SW 1271 (cell line): ENCODE measurements at places on chromosomes 6 and 20.

DNA sequence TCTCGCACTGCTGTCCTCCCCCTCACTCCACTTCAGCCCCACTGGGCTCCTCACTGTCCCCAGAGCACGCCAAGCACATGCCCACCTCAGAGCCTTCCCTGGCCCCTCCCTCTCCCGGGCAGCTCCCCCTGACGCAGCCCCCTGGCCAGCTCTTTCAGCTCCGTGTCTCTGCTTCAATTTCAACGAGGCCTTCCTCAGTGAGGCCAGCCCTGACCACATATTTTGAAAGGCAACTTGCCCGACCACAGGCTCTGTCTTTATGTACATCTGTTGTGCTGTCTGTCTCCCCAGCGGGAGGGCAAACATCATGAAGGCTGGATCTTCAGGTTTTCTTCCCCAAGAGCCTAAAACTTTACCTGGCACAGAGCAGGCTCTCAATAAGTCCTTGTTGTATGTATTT, 44.6 kb downstream of the JPH2 start:
- no peak for DNase-seq

- no peak for DNase-seq
Measured at GRCh38 chr6:25014791-25015560, 79.2 kb upstream of the RIPOR2 start.

GRCh38 chr6:168123165-168123911, 44.3 kb upstream of the FRMD1 start:
- no peak for DNase-seq

DNA sequence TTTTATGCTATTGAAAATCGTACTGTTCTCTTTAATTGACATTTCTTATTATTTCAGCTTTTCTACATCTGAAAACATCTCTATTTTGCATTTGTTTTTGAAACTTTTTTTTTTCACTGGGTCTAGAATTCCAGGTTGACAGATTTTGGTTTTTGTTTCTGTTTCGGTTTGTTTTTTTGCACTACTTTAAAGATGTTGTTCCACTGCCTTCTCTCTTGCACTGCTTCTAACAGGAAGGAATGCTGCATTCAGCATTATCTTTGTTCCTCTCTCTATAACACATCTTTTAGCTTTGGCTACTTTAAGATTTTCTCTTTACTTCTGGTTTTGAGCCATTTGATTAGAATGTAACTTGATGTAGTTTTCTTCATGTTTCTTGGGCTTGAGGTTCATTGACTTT, 20.1 kb upstream of the SLC17A1 start:
- no peak for DNase-seq

DNA sequence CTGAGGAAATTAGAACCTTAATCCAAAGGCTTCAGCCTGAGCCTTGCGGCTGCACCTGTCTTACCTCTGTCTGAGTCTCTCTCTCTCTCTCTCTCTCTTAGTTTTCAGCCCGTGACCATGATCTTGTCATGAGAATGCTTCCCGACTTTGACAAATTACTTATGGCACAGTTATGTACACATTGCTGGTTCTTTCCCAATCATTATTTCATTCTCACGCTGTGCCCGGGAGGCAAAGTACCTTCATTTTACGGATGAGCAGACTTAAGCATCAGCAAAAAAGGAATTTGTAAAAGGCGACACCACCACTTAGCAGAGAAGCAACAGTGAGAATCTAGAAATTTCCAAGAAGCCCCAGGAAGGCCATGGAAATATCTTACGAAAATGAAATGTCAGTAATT, 54.6 kb downstream of the GMPR start:
- no peak for DNase-seq

GRCh38 chr6:12751694-12752325, 35.2 kb downstream of the PHACTR1 start:
- DNase-seq, result no peak

DNA sequence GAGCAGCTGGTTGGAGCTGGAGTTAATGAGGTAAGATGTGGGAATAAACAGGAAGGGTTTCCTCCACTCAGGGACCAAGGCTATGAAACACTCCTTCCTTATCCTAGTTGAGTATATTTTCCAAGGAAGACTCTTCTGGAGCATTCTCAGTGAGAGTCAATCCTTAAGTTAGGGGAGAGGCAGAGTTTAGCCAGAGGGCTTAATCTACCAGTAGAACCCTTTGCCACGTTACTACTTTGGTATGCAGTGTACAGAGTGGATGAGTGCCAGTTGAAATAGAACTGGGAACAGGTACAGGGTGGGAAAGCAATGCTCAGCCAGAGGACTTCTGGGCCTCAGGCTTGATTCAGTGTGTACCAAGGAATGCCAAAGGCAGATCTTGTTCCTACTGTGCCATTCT, 114.3 kb downstream of the UBE3D start:
- peak; percentile 22 for DNase-seq

- DNase-seq, result no peak
Measured at GRCh38 chr20:2421247-2421646, 40.5 kb downstream of the TGM6 start.

DNA sequence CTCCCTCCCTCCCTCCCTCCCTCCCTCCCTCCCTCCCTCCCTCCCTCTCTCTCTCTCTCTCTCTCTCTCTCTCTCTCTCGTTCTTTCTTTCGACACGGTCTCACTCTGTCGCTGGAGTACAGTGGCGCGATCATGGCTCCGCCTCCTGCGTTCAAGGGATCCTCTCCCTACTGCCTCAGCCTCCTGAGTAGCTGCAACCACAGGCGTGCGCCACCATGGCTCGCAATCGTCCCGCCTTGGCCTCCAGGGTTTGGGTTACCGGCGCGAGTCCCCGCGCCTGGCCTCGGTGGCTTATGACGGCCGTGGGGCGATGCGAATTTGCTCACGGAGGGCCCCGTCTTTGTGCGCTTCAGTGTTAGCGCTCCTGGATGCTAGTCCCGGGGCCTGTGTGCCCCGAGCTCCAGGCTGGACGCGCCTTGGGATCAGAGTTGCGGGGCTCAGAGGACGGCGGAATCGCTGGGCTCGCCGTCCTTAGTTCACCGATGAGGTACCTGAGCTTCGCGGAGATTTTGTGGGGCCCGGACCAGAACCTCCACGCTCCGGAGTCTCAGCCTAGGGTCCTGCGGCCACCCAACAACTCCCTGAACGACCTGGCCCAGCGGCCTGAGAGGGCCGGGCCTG, 45.2 kb downstream of the MCUR1 start:
- no peak for DNase-seq

DNA sequence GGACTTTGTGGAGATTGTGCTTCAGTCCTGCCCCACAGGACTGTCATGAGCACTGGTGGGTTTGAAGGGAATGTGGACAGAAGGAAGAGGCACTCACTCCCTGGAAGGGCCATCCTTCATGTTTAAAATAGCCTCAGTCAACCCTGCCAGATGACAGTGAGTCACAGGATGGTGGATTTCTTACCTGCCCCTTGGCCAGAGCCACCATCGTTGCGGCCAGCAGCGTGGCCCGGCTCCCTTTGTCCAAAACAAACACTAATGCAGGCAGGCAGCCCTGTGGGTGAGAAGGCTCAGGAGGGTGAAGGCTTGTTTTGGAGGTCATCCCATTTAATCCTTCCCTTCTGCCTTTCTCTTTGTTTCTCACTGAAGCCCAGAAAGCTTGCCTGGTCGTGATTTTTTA, 422.7 kb downstream of the CD83 start:
- no peak for DNase-seq

- DNase-seq, result no peak
Measured at GRCh38 chr6:90106449-90106848, 190.2 kb downstream of the BACH2 start.

- no peak for DNase-seq
Measured at GRCh38 chr6:91337967-91338366, 751.1 kb upstream of the MAP3K7 start.

DNA sequence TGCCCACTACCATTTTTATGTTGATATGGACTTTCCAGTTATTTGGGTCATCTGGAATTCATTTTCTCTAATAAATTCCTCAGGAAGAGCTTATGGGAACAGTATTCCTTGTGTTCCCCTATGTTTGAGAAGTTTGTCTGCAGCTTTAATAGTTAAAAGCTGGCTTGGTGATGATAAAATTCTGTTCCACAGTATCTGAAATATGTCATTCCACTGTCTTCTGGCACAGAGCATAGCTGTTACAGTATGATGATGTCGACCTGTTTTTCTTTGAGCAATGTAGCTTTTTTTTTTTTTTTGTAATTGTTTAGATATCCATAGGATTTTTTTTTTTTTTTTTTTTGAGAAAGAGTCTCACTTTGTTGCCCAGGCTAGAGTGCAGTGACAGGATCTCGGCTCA, 43.2 kb downstream of the NCOA3 start:
- DNase-seq, result no peak

DNA sequence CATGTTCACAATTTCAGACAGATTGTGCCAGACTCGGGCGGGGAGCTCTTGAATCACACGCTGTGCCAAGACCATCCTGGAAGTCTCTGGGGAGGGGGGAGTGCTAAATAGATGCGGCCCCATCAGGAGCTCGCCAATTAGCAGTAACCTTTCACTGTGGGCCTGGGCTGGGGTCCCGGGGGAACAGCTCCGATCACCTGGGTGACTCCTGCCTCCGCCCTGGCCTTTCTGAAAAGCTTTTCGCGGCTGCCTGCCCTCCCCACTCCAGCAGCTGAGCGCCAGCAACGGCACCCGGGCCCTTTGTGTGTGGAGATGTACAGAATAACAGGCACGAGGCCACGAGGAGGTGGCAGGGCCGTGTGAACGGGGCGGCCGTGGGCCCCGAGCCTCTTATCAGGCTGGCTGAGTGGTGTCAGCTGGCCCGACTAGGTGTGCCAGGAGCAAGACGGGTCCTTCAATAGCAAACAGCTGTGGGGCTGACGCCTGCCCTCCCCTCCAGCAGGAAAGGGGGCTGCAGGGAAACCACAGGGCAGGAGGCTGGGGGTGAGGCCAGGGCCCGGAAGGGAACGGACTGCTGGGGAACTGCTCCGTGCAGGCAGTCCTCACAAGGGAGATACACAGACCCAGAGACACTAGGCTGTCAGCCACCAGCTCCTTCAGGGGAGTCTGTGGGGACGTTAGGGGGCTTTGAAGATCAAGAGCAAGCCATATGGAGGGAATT, 56.8 kb downstream of the NOL4L start:
- DNase-seq, result no peak

GRCh38 chr6:114092943-114093342, 122.0 kb upstream of the HDAC2 start:
- DNase-seq, result no peak

DNA sequence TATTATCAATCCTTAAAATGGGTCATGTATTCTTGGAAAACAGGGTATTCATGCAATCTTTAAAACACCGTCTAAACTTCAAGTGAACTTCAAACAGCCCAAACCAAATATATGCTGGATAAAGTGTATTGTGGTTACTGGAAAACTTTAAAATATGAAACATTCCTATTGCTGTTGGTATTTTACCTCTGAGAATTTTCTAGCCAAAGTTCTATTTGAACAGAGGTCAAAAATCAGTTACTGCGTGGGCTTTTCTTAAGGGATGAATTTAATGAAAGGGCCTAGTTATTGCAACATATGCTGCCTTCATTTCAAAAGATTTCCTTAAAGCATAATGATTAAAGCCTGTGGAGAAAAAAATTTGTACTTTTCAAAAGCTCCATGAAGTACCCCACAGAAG, 436.0 kb downstream of the PLCB1 start:
- no peak for DNase-seq

DNA sequence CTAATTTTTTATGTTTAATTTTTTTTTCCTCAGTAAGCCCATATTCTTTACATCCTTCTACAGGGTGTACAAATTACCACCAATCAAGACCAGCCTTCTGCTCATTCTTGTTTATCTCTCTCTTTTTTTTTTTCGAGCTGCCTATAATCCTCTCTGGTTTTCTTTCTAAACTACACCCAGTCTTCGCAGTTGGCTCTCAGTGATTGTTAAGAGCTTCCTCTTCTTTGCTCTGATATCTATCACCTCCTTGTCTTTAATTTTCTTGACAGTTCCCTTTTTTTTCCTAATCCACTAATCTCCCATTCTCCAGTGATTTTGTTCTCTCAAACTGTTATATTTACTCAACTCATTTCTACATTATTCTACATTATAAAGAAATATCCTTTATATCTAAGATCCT, 38.5 kb upstream of the PTPRK start:
- no peak for DNase-seq

DNA sequence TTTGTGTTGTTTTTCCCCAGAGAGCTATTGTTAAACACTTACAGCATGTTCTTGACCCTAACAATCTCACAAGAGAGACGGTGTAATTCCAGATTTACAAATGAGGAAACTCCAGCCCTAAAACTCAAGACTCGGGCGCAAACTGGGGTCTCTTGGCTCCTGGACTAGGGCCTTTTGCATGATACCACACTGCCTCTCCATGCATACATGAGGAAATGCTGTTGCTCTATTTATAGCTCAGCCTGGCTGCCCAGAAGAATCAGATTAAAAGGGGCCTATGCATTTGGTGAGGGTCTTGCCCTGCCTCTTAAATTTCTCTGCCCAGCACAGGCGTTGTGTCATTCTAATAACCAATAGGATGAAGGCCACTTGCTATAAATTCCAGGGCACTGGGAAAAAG, 30.5 kb upstream of the SNRPB2 start:
- DNase-seq, result no peak

DNA sequence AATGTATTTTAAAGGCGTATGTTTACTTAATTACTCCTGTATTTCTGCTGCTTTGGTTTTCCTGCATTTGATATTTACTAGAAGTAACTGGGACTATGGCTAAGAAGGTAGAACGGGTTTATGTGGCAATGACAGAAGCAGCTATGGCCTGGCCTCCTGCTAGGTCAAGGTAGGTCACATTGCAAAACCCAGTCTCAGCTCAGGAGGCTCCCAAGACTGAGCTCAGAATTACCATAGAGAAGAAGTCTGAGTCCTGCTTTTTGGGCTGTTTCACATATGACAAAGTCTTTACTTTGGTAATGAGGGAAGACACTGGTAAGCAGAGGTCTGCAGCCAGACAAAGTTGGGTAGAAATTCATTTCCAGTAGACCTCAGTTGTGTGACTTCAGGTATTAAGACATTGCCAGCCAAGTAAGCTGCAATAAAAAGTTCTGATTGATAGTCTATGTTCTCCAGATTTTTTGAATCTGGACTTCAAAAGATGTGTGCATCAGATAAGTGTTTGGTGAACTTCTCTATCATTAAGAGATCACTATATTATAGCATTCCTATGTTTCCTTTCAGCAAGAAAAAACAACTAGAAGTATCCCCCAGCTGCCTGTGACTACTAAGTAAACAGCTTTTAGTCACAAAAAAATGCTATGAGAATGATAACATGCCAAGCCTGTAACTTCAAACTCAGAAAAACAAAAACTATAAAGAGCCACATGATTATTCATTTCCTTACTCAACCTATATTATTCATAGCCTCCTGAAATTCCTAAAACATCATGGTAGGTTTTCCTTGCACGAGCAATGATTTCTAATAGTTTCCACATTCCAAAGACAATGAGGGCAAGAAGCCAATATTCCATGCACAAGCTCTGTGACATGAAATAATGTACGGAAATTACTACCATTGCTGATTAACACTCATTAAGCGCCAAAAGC, 312.3 kb downstream of the HAO1 start:
- DNase-seq, result no peak

DNA sequence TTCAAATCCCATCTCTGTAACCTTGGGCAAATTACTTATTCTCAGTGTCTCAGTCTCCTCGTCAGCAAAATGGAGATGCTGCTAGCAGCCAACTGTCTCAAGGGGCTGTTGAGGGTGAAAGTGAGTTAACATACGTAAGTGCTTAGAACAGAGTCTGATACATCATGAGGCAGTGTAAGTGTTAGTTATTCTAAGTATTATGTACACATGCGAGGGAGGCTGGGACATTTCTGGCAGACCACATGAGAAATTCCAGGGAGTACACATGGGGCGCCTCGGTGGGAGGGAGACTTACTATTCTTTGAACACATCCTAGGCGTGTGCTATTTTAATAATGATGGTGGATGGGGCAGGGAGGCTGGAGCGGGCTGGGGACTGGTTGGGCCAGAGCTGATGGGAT, 99.1 kb downstream of the DLGAP4 start:
- no peak for DNase-seq
